ENCODE measurements at places on chromosomes 12 and 14.

DNA sequence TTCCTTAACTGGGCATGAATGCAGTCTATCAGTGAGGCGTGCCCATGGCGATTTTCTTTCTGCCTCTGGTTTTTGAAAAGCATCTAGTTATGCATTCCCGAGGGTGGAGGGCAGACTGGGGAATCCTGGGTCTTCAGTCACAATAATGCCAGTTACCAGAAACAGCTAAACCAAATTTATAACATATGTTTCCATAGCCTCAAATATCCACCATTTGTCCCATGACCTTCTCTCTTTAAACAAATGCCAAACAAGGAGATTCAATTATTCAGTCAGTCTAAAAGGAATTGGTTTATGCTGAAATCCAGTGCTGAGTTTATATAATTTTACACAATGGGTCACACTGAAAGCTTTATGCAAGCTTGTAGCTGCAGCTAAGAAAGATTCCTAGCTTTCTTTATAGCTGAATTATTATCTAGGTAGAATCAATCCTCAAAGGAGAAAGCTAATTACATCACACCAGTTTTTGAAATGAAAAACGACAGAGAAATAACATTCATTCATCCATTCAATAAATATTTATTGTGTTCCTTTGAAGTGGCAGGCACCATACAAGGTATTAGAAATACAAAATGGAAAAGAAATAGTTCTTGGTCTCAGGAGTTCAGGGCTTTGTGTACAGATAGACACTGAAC is 131.3 kb upstream of the RAP1B start:
- DNase-seq, result no peak

DNA sequence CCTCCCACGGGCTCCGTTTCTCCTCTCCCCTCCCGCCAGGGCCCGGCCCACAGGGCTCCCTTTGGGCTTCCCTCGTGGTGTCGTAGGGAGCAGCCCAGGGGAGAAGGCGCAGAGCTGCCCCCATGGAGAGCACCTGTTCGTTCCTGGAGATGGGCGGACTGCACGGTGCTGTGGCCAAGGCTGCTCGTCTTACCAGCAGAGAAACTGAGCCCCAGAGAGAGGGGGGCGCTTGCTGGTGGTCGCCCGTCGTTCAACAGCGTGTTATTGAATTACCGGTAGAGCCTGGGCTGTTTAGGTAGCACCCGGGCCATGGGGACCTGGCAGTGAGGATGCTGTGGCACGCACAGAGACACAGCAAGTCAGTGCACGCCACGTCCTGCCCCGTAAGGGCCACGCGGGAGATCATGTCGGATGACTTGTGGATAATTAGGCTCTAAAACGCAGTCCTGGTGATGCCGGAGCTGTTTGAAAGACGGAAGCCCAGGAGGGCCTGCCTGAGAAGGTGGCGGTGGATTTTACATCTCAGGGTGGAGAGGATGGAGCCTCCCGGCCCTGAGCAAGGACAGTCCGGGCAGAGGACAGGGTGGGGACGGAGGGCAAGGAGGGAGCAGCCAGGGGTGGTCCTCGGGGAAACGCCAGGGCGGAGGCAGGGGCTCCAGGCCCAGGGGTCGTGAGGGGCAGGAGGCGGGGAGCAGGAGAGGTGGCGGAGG is 134.4 kb downstream of the ADGRD1 start:
- DNase-seq, result no peak

DNA sequence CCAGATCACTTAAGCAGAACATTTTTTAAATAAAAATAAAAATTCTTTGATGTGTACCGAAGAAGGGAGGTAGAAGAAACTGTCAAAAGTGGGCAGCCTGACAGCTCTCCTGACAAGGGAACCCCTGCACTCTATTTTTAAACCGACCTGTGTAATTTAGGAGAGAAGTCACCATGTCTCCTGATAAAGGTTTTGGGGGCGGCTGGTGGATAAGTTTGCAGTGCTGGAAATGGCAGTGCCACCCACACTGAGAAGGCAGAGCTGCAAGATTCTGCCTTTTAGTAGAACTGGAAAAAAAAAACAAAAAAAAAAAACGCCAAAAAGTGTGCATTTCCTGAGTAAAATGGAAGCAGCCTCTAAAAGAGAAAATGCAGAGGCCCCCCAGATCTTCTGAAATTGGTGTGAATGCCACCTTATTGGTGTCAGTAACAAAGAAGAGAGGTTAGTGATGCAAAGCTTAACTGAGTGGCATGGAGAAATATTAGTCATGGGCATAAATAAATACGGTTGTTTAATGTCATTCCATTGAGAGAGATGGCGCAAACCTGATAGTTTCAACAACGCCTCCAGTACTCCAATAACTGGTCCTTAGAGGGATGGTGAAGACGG is 24.7 kb downstream of the DUSP6 start:
- no peak for DNase-seq

GRCh38 chr12:102486153-102486552 is 5.8 kb upstream of the IGF1 start:
- no peak for DNase-seq

GRCh38 chr12:47281667-47282171 is 202.0 kb upstream of the AMIGO2 start:
- DNase-seq, result no peak

All from stimulated activated CD4-positive, alpha-beta T cell treated with anti-CD3 and anti-CD28 coated beads, Interleukin-12 subunit alpha, Interleukin-12 subunit beta, amount 100 ng/mL, for 24 hours (primary cell).